ENCODE measurements at places on chromosomes 1 and 21.

DNA sequence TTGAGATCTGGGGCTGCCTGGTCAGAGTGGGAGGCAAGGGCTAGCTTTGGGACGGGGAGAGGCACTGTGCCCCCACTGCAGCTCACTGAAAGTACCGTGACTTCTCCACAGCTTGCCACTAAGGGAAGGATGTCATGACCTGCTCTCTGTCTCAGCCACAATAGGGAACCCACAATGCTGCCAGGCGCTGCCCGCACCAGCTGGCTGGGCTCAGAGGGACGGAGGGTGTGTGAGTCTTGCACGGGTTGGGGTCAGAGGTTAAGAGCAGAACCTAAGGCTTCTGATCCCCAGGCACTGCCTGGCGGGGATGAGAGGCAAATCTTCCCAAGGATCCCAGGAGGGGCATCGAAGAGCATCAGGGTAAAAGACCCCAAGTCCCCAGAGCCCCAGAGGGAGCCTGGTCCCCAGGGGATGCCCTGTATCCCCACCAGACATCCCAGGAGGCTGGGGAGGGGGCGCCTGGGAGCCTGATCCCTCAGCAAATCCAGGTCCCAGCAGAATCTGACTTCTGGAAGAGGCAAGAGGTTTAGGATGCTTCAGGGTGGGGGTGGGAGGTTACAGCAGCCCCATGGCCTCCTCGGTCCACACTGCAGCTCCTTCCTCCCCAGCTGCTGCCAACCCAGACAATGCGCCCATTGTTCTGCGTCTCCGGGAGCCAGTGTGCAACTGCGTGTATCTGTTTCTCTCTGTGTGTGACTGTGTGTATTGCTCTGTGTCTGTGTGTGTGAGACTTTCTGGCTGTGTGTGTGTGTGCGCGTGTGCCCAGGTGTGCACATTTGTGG lies 2.0 kb upstream of the MARCKSL1 start:
- DNase-seq = peak; percentile 59

DNA sequence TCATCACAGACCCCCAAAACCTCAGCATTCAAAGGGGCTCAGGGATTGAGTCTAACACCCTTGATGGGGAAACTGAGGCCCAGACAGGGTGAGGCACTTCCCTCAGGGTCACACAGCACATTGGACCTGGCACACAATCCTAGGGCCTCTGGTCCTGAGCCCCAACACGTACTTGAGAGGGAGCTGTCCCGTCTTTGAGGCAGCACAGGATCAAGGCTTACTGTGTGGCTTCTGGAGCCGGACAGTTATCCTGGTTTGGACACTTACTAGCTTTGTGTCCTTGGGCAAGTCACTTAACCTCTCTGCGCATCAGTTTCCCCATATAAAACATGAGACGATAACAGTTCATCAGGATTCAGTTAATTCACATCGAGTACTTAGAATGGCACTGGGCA lies 26.5 kb downstream of the RUNX3 start:
- DNase-seq = no peak

- no peak for DNase-seq
Measured at GRCh38 chr1:59367301-59368007, 70.6 kb downstream of the FGGY start.

DNA sequence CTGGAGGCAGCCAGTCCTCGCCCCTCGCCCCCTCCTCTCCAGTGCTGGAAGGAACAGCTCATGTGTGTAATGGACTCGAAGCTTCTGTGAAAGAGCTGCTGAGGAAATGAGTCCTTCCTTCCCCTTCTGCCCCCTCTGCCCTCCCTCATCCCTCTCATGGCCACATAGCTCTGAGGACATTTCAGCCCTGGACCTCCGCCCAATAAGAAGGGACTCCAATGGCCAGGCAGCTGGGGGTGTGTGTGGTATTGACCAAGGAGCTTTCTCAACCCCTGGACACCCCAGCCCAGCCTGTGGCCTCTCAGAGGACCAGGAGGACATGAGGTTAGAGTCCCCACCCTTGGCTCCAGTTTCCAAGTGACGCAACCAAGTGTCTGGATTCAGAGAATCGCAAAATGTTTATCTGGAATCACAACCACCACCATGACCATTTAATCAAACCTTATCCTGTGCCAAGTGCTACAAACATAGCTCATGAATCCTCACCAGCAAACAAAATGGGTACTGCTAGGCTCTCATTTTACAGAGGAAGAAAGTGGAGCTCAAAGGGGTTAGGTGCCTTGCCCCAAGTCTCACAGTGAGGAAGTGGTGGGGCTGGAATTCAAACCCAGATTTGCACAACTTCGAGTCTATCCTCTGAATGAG lies 47.8 kb upstream of the ECE1 start:
- no peak for DNase-seq

DNA sequence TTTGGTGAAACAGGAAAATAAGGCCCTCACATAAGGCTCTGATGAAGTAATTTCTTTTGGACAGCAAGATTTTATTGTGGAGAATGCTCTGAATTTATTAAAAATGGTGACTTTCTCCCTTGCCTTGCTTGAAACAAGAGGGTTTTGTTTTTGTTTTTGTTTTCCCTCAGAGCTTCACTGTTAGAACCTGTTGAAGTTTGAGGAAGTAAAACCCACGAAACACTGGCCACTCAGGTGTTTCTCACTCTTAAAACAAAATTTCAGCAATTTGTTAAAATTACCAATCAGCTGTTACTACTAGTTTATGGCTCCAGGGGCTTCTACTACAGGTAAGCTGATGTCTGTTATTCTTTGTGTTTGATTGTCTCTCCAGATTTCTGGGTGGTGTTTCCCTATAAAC lies 112.6 kb upstream of the B3GALT2 start:
- DNase-seq = no peak
